Astrocyte (in vitro differentiated cells and primary cell): ENCODE measurements at places on chromosomes 6 and 20. TPM values are rescaled to one million over a fixed set of nuclear protein-coding genes. Genes with fewer than 3 reads are reported as not detected.
A peak's percentile ranks its signal among the peaks of the same experiment; 100 is the strongest.

Gene FOXQ1
- total RNA-seq, result 0.24 and 0.39 TPM in 2 replicates

Gene CFB
- total RNA-seq, result 1.0 and 1.4 TPM in 2 replicates

Gene HLA-G
- 0.79 and 0.89 TPM in 2 replicates for total RNA-seq

Gene TOX2
- 0.16 TPM in 1 of 2 replicates, not detected in the other for total RNA-seq

Gene HAO1
- total RNA-seq, result 0.17 and 0.20 TPM in 2 replicates

Gene KIAA1755
- 0.77 and 1.1 TPM in 2 replicates for total RNA-seq

Gene OR12D3
- total RNA-seq, result not detected in 2 replicates

Gene AKAP12
- 76.1 and 115 TPM in 2 replicates for total RNA-seq

Gene CALHM6
- total RNA-seq, result not detected in 2 replicates

- DNase-seq, result no peak
These were observed 34.4 kb downstream of the PCNA start for GRCh38 chr20:5085380-5085779.

DNA sequence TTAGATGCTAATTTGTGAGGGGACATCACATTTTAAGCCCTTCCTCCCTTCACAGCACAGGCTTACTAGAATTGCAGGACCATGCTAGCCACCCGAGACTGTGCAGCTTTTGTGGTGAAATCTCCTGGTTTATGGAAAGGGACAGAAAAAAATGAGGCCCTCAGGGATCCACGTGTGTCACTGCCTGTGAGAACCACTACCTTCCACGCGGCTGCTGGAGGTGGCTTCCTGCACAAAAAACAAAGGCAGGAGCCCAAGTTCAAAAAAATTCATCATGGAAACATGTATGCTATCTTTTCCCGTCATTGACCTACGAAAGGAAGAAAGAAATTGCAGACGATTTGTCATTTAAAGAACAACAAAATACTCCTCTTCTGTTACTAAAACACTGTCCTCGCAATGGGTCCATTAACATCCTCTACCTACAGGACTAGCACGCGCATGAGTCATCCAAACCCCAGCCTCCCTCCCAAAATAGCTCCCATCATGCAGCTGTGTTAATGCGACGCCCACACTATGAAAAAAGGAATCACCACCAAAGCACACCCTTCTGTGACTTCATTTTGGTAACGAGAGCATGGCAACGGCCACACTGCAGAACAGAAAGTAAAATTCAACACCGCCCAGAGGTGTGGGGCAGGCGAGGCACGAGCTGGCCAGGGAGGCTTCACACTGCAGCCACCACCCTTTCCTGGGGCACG, 45.7 kb downstream of the RAMACL start:
- peak; percentile 33 for DNase-seq

DNA sequence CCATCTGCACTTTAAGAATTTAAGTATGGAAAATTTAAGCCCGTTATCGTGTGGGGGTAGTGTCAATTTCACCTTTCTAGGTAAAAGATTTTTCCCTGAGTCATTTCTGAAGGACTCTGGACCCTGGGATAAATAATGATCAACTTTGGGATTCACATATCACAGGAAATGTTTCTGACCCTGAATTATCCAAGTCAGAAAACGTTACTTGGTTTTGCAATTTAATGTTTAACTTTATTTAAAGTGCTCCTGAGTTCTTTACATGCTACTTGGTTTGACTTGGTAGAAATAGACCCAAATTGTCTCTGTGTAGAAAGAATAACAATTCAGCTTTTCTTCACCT, 1.5 kb upstream of the SLC17A3 start:
- DNase-seq, result no peak

- DNase-seq, result no peak
These were observed 132.0 kb upstream of the CARMIL1 start for GRCh38 chr6:25147223-25147622.

DNA sequence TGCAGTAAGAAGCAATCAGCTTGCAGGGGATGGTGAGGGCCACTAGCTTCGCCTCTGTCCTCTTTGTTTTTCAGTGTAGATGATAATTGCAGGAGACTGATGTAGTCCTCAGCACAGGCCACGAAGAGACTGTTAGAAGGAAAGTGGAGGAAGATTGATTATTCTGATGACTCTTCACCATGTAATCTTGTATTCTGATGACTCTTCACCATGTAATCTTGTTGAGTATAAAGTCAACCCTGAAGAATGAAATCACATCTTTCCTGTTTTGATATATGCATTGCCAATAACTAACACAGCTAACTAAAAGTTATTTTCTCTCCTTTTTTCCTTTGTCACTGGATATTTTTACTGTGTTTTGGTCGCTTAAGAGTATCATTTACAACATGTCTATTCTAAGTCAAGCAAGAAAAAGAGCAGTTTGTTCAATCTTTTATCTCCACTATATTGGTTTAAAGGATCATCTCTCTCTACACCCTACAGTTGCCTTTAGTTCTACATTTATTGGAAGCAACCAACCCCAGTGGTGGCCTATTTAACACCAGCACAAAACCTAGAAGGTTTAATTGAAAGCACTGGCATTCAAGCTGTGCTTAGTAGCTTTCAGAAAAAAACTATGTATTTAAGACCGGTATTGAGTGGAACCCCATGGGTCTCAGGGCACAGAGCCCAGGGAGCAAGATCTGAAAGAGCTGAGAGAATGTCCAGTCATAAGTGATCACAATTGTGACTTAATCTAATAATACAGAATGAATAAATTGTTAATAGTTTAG, 107.2 kb upstream of the BTBD3 start:
- peak; percentile 86 for DNase-seq

DNA sequence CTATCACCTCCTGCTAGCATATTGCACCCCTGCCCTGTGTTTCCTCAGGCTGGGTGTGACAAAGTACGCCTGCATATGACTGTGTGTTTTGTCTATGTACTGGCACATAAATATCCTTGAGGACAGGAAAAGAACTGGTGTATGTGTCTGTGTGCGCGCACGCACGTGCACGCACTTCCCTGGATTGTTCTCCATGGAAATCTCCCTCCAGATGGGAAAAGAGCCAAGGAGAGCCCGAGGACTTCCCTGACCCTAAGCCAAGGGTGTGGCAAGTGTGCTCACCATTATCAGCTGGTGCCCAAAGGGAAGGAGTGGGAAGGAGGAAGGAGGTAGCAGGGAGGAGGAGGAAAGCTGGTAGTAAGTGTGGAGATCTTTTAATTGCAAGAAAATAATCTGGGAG, 117.6 kb downstream of the HIVEP2 start:
- no peak for DNase-seq

DNA sequence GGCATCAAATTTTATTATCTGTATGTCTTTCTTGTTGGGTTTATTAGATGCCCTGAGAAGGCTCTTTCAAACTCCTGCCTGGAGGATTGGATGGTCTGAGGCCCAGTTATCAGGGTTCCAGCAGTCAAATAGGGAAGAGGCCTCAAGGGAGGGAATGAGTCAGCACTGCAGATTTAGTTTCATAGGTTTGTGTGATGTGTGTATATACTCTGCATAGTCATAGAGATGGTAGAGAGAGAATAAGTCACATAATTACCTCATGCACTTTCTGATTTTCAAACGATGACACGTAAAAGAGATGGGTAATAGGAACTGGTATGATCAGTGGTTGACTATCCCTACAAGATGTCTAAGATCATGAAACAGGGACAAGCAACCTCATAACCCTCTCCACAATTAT, 82.1 kb downstream of the ADAT2 start:
- peak; percentile 33 for DNase-seq

- DNase-seq, result peak; percentile 30
These were observed at the start of gene GID8 for GRCh38 chr20:62938105-62938888. Gene GID8 (plus strand): TSS chr20:62938147. CDS start chr20:62941503, 3,356 bp downstream.

- DNase-seq, result no peak
These were observed 17.7 kb downstream of the GJA1 start for GRCh38 chr6:121453191-121453590.

DNA sequence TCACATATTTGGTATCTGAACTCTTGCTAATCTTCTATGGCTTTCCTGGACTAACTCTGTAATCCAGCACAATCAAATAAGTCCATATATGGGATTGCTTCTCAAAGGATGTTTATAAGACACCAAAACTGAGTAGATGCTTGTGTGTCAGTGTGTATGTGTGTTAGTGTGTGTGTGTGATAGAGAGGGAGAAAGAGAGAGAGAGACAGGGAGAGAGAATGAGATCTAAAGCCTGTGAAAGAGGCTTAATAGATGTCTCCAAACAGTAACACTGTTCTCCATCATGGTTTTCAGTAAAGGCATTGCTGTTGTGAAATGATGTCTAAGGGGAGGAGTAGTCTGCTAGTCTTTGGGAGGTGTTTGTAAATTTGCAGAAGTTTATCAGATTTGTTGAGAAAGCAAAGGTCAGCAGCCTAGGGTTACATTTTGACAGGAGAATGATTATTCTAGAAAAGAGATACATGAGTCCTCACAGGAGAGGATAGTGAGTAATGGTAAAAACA, 73.9 kb upstream of the MLIP start:
- DNase-seq, result no peak

DNA sequence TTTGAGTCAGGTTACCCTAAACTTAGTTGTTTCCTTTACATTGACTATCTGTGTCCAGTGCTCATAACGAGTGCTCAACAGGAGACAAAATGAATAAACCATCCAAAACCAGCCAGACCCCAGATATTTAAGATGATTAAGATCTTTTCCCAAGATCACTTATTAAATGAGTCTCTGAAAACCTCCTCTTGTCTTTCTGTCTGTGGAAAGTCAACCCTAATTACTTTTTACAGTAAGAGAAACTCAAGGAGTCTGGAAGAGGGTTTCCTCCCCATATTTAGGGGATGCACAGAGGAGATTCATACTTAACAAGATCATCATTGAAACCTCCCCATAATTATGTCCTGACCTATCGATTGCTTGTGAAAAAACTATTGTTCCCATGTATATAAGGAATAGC, 84.0 kb downstream of the CAP2 start:
- DNase-seq, result no peak

GRCh38 chr6:136969930-136970329, 47.8 kb downstream of the SLC35D3 start:
- no peak for DNase-seq

DNA sequence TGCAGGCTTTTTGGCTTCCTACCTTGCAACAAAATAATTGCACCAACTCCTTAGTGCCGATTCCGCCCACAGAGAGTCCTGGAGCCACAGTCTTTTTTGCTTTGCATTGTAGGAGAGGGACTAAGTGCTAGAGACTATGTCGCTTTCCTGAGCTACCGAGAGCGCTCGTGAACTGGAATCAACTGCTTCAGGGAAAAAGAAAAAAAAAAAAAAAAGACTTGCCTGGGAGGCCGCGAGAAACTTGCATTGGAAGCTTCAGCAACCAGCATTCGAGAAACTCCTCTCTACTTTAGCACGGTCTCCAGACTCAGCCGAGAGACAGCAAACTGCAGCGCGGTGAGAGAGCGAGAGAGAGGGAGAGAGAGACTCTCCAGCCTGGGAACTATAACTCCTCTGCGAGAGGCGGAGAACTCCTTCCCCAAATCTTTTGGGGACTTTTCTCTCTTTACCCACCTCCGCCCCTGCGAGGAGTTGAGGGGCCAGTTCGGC, 420 bp downstream of the SOX4 start:
- DNase-seq, result peak; percentile 65

- DNase-seq, result no peak
These were observed 156.7 kb downstream of the SYCP2 start for GRCh38 chr20:59776626-59777330.

DNA sequence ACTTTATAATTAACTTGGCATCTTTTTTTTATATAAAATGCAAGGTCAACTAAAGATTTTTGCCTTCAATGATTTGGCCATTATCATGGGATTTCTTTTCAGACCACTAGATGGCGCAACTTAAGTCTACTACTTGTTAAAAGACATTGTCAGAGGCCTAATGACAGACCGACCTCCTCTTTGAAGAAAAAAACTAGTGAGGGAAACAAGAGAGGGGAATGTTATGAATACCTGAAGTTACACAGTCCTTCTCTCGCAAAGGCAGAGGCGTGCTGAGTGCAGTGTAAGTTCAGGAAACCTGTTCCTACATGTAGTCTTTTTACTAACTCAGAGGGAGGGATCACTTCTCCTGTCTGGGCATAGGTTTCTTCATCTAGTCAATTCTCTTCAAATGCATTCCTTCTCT, 9.3 kb downstream of the TRAPPC3L start:
- peak; percentile 50 for DNase-seq

- peak; percentile 66 for DNase-seq
These were observed 437.8 kb upstream of the ID4 start for GRCh38 chr6:19399406-19399805.

DNA sequence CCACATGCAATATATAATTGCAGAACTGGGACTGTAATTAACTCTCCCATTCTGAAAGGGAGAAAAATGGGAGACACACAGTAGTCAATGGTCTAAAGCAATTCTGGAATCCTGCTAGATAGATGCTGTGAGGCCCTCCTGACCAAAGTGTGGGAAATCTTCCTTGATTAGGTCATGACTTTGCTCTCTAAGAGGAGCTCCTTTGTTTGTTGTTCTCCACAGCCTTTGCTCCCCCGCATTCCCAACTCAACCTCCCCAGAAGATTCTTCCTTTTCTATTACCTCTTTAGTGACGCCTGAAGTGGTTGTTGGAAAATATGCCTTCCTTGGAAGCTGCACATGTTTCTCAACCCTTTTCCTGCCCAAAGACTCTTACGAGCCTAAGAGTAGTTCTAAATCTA, 28.8 kb upstream of the LIN28B start:
- no peak for DNase-seq
